ENCODE measurements at places on chromosomes 4 and X.

DNA sequence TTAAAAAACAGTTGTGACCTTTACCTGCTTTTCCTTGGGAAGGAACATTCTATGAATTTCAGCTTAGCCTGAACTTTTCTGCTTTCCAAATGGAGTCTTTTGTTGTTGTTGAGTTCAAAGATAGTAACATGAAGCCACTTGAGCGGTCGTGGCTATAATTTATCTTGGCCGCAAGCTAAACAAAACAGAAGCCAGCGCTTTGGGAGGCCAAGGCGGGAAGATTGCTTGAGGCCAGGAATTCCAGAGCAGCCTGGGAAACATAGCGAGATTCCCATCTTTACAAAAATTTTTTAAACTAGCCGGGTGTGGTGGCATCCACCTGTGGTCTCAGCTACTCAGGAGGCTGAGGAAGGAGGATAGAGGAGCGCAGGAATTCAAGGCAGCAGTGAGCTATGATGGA is 29.9 kb downstream of the TKTL1 start:
- no peak for DNase-seq

- DNase-seq = no peak
Measured at GRCh38 chrX:130108647-130109428, 1.5 kb downstream of the ELF4 start.

DNA sequence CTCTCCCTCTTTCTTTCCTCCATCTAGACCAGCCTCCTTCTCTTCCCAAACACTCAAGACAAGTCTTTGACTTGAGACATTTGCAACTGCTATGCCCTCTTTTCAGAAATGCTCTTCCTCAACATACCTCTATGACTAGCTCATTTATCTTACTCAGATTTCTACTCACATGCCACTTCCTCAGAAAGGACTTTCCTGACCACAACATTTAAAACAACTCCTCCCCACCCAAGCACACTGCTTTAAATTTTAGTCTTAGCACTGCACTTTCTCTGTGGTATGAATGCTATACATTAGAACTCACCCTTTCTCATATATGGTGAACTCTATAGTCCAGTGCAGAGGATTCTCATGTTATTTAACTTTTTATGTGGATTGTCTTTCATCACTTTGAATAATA is 28.4 kb upstream of the SULT1E1 start:
- DNase-seq = no peak

DNA sequence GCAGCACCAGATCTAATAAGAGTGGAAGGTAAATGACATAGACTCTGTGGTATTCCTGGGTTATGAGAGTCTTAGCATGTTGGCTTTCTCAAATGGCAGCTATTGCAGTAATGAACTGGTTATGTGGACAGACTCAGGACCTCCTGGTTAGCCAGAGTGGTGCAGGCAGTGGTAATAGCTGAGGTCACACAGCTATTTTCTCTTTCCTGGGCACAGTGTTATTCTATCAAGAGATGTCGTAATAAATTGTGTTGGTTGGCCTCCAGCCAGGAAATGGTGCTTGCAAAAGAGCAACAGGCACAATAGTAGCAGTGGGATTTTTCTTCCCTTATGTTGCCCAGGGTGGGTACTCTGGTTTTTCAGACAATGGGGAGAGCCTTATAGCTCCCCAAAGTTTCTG is 279.2 kb upstream of the FGF16 start:
- no peak for DNase-seq

DNA sequence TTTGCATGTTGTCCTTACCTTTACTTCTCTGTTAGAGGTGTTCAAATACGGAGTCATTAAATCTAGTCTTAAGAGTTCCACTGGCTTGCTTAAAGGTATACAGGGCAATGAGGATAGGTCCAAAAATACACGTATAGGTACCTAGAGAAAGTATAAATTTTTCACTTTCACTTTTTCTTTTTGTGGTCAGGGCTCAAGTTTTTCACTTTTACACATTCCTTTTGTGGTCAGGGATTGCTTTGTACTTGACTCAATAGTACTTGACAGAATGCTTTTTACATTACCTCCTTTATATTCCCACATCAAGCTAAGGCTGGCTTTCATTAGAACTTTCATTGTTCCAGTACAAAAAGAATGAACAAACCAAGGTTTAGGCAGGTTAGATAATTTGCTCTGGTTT is 21.7 kb downstream of the TMEM184C start:
- no peak for DNase-seq

- DNase-seq = no peak
Measured at GRCh38 chr4:81307991-81308390, 93.0 kb upstream of the PRKG2 start.

GRCh38 chr4:36651253-36651652 is 369.8 kb downstream of the DTHD1 start:
- DNase-seq = no peak

GRCh38 chr4:6694177-6694901 is 661 bp downstream of the S100P start:
- DNase-seq = no peak

- no peak for DNase-seq
Measured at GRCh38 chr4:186666750-186667149, 56.9 kb downstream of the FAT1 start.

GRCh38 chrX:4881277-4881676 is 1167.8 kb upstream of the PRKX start:
- no peak for DNase-seq

DNA sequence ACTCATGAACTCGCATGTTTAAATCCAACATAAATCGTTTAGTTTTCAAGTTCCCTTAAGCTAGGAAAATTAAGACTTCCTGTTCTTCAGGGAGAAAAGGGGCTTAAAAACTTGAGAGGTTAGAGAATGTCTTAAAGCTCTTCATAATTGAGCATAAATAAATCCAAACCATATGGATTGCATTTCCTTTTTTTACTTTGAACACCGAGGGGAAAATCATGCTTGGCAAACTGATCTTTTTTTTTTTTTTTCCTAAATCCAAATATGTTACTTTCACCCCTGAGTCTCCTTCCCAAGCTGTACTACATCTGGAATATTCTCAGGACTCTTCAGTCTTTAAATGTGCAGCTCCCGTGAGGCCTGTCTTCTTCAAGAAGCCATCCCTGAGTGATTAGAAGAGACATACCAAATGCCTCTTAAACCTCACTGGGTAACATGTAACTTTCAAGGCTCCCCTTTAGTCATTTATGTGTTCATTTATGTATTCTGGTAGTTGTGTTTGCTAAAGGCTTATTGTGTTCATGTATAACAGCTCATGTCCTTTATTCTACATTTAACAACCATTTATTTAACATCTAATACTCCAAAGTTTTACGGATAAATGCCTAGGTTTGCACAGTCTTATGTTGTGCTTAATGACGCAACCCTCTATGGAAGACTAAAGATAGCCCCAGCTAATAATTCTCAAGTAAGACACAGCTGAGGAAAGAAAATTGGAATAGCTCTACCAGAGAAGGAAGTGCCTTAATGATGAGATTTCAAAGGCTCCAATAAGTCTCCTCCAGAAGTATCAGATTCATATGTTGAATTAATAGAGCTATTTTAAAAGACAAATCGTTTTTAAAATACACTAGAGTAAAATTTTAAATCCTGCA is 107.0 kb downstream of the AGTR2 start:
- no peak for DNase-seq

DNA sequence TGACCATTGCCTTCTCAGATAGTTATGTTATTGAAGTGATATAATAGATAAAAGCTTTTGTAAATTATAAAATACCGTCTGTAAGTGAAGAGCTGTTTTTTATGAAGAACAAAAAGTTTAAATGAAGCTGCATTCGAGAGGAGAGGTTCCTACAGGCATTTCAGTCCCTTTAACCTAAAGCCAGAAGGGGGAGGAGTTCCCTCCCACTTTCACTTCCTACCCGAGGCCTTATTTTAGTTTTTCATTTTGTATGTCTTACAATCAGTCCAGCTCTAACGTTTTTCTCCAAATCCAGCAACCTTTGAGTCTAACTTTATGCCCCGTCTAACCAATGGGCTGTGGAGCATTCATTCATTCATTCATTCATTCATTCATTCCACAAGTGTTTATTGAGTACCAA is 16.5 kb upstream of the SOX3 start:
- DNase-seq = no peak

DNA sequence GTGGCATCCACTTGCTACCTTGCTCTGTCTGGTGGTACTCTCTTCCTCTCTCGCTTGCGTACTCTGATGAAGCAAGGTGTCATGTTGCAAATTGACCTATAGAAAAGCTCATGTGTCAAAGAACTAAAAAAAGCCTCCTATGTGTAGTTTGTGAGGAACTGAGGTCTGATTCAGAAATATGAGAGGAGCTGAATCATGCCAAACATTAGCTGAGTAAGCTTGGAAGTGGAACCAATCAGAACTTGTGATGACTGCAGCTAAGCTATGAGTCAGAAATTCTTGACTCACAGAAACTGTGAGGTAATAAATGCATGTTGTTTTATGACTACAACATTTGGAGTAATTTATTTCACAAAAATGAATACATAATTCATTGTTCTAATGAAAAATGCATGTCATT is 2138.8 kb downstream of the PCDH7 start:
- DNase-seq = no peak

GRCh38 chr4:3335385-3335784 is 42.6 kb downstream of the RGS12 start:
- peak; percentile 80 for DNase-seq

- no peak for DNase-seq
Measured at GRCh38 chrX:113919387-113919786, 664.5 kb upstream of the HTR2C start.

GRCh38 chr4:1406981-1407656 is 877 bp upstream of the NKX1-1 start:
- no peak for DNase-seq

DNA sequence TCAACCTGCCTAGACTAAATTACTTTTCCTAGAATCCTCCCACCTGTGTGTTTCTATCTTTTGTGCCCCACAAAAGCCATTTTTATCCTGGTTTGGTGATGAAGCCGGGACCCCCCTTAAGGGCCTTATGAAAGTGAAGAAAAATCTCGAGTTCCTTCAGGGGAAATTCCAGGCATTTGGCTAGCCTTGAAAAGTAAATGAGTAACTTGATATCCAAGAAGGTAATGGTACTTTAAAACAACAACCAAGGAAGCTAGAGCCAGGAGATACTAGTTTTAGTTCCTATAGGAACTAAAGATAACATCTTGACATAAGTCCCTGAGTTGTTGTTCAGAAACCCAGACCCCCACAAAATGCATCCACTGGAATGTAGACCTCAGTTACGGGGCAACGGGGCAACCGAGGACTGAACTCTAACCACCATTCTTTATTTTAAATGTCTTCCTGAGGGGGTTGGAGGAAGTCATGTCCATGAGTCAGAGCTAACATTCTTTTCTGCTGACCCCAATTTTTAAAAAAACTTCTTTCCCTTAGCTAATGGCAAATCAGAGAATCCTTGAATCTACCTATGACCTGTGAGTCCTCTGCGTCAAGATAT is 73.9 kb downstream of the VCX3A start:
- no peak for DNase-seq

GRCh38 chrX:50115973-50116372 is 84.8 kb downstream of the AKAP4 start:
- DNase-seq = no peak

GRCh38 chr4:139971111-139971510 is 182.9 kb downstream of the MAML3 start:
- no peak for DNase-seq

- peak; percentile 31 for DNase-seq
Measured at GRCh38 chrX:41449615-41450014, 2.5 kb downstream of the NYX start.

All from NCI-H1092 treated with DMSO at 0.1 percent for 48 hours (cell line).